Tongue (tissue), 3 donors: ENCODE measurements at places on chromosomes 5 and 9.

- no peak for DNase-seq
These were observed 339.5 kb upstream of the RFX3 start for GRCh38 chr9:3865141-3865772.

- no peak for DNase-seq
These were observed 393.1 kb downstream of the EFNA5 start for GRCh38 chr5:107277485-107278125.

DNA sequence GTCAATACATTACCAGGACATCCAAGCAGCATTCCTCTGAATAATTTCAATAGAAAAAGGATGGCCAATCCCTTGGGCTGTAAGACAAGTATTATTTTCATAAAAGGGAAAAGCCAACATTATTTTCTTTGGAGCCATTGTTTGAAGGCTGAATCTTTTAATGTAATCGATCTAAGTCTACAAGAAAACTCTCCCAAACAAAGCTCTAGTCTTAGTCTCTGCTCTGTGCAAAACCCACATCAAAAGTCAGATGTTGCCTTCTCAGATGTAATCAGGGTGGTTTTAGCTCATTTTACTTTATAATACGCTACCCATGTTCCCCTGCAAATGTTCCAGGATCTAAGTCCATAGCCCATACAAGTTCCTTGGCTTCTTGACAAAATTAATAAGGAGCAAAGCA is 325.6 kb downstream of the TRPM3 start:
- no peak for DNase-seq

GRCh38 chr5:59608745-59609144 is 284.8 kb downstream of the PDE4D start:
- DNase-seq, result no peak

DNA sequence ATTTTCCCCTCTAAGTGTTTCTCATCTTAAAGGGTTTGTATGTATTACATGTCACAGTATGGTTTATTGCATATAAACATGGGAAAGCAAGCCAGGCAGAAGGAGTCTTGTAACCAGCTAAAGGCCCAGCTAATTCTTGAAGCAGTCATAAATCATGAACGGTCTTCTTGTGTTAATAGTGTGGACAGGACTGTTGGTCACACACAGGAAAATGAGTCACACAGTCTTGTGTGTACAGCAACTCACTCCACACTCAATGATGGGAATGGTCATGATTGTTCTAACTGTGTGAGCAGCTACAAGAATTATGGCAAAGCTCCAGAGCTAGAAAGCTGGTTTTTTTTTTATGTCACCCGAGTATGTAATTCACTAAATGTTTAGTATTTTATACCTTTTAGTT is 123.9 kb downstream of the GHR start:
- no peak for DNase-seq

GRCh38 chr5:35821513-35821912 is 35.2 kb upstream of the IL7R start:
- DNase-seq, result no peak

DNA sequence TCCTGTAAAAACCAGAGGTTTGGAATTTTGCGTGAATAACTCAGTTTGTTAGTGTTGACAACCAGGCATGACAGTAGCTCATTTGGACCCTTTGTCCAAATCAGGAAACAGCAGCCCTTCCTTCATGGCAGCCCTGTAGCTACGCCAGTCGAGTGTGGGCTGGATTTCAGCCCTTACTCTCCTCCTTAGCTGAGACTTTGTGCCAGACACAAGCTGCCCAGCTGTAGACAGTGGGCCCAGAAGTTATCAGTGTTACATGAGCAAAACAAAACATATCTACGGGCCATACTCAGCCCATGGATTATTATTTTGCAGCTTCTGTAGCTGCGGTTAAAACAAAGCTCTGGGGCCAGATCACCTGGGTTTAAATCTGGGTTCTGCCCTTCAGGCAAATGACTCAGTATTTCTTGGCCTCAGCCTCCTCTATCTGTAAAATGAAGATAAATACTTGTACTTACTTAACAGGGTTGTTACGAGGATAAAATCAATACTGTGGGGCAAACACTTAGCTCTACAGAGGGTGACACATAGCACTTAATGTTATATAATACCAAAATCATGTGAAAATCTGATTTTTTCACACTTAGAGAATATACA is 76.9 kb downstream of the GHR start:
- DNase-seq, result peak; percentile 39

- DNase-seq, result peak; percentile 73
These were observed 244.2 kb upstream of the PIK3R1 start for GRCh38 chr5:67971223-67971830.

GRCh38 chr9:27561685-27562084 is 11.6 kb downstream of the C9orf72 start:
- DNase-seq, result no peak

DNA sequence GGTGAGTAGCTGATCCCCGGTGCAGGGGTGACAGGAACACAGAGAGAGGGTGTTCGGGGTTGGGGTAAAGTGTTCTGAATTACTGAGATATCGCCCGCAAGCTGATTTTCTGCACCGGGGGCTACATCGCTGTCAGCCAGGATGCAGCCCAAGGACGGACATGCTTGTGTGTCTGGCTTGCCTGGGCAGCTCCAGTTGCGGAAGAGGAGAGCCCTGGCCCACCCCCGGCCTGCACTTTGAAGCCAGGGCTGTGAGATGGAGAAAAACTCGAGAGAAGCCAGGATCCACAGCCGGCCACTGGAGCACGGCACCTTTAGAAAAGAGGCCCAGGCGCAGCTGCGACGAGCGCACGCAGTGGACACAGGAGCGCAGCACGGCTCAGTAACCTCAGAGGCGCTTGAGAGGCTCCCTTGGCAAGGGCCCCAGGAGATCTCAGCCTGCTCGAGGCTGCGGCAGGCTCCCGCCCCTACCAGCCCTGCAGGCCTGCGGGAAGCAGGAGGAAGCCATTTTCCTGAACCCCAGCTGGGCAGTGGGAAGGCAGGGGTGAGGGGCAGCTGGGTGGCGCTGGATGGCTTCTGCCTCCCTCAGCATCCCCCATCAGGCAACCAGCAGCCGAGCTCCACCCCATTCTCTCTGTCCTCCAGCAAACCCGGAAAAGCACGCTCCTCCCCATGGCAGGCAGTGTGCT is 59.2 kb downstream of the C9orf50 start:
- peak; percentile 67 for DNase-seq

DNA sequence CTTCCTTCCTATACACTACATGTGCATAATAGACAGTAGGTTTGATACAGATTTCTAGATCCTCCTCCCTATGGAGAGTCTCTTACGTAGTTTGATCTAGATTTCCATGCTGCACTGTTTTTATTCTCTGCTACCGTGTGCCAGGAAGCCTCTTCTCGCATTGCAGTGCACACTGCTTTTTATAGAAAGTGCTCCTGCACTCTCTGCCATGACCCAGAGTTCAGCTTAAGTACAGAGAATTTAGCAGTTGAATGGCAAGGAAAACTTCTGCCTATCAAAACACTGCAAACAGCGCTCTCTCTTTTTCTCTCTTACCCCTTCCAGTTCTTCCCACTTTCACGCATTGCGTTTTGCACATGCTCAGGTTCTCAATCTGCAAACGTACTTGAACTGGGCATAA is 187.4 kb downstream of the ARHGAP26 start:
- DNase-seq, result peak; percentile 18

- no peak for DNase-seq
These were observed 11.9 kb upstream of the ARHGAP26 start for GRCh38 chr5:142758062-142758795.

DNA sequence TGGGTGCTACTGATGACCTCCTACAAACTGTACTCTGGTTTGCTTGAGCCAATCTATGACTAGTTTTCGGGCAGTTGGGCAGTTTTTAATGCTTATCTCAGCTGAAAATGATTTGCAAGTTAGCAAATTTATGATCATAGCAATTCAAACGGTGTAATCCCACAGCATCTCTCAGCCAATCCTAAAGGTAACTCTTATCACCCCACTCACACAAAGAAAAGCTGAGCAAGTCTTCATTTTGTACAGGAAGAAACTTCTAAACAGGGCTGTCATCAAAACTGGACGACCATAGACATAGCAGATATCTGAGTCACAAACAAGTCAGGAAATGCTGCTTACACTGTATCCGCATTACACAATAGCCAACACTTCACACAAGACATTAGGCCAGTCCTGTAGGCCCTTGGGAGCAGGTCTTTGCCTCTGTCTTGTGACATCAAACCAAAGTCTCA is 2.6 kb upstream of the ENC1 start:
- DNase-seq, result no peak

DNA sequence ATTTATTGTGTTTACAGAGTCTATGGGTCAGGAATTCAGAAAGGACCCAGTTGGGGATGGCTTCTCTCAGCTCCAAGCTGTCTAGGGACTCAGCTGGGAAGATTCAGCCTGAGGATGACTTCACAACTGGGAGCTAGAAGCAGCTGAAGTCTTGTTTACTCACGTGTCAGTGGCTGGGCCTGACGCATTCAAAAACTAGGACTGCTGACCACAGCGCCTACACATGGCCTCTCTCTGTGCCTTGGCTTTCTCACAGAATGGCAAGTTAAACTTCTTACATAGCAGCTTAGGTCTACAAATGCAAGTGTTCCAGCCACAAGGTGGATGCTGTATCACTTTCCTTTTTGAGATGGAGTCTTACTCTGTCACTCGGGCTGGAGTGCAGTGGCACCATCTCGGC is 16.3 kb upstream of the PPP2CA start:
- DNase-seq, result peak; percentile 21

DNA sequence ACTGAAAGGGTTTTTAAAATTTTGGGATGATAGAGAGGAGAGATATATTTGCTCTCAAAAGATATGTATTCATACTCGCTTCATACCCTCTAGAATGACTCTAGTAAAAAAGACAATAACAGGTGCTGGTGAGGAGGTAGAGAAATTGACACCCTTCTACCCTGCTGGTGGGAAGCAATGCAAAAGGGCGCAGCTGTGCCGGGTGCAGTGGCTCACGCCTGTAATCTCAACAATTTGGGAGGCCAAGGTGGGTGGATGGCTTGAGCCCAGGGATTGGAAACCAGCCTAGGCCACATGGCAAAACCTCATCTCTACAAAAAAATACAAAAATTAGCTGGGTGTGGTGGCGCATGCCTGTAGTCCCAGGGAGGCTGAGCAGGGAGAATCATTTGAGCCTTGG is 33.9 kb upstream of the NXNL2 start:
- DNase-seq, result no peak
